ENCODE measurements at places on chromosomes 11 and 22.

DNA sequence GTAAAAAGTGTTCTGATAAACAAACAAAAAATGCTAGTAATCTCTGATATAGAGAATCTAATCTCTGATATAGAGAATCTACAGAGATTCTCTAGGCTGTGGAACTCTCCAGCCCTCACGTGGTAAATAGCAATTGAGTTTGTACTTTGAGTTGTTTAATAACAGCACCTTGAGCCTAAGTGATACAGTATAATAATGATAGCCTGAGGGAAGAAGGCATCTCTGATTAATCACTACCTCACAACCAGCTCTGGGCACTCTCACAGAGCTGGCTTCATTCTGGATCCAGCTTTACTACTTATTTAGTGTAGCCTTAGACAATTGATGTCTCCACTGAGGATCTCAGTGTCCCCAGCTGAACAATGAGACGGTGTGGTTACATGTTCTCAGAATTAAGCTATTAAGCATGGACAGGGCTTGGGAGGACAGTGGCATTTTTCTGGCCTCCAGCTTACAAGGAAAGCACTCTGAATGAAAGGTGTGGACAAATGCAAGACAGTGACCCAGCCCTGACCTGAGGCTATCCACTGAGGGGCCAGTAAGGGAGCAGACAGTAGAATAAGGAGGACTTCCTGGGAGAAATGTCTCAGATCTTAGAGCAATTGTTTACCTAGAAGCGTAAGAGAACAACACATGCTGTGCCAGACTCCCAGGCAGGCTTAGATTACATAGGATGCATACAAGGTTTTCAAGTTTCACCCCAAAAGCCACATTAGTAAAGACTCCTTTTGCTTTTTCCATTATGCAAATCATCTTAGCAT lies 88.7 kb upstream of the DRD2 start:
- no peak for DNase-seq

GRCh38 chr22:45142376-45142775 lies 21.3 kb upstream of the NUP50 start:
- no peak for DNase-seq

GRCh38 chr11:101401245-101401644 lies 182.6 kb downstream of the TRPC6 start:
- DNase-seq = no peak

- no peak for DNase-seq
These were observed 589.5 kb downstream of the OPCML start for GRCh38 chr11:132942611-132943356.

Data from stimulated activated CD4-positive, alpha-beta T cell treated with anti-CD3 and anti-CD28 coated beads, Interleukin-1b, Interleukin-23, amount 100 ng/mL, for 1 hour (primary cell).